ENCODE measurements at places on chromosomes 11 and 22.

GRCh38 chr22:46085828-46086576, 64.3 kb upstream of the PPARA start:
- no peak for DNase-seq

DNA sequence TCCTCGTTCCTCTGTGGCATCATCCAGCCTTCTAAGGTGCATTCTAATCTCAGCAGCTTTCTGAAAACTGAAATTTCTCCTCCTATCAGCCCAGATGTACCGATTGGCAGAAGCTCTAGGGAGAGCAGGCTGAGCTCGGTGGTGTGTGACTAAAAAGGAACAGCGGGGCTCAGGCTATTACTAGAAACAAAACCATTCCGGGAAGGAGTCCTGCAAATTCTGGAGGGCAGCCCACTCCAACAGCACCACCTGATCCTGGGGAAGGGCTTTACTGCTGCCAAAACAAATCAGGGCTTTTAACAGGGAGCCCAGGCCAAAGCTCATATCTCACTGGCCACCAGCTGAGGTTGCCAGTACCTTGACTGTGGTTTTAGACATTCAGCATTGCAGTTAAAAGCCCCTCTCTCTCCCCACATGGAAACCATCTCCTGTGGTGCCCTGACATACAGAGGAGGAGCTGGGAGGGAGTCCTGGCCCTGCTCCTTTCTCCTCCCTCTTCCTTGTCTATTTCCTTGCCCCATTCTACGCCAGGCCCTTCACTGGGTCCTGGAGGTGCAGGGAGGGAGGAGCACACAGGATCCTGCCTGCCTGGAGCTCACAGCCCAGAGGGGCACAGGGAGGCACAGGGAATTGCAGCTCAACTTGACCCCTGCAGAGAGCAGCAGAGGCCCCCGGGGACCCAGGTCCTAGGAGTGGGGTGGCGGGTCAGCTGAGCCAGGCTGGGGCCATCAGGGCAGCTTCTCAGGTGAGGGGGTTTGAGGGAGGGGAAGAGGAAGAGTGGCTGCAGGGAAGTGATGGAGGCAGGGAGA, 889 bp downstream of the PLAAT4 start:
- no peak for DNase-seq

DNA sequence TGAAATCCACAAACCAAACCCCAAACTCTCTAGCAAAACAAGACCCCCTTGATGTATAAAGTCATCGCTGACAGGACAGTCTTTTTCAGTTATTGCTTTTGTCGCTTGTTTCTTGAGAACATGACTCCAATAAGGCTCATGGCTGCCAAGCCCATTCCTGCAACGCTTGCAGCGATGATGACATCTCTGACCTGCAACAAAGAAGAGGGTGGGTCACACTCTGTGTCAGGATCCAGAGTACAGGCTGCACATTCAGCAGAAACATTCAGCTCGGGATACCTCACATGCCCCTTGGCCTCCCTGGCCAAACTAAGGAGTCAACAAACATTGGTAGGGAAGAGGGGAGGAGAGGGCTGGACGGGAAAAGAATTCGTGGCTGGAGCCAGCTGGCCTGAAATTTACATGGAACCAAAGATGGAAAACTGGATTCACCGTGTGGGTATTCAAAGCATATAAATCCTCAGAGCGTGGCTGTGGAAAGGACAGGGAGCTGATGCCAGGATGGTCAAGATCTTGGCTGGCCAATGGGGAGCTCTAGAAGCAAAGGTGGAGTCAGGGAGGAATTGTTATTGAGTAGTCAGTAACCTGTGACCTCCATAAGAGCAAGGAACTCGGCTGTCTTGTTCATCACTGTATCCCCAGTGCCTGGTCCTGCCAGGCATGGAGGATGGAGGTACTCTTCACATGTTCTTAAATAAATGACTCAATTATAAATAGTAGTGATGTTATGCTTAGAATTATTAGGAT, 11.8 kb upstream of the PLAAT2 start:
- DNase-seq: no peak

GRCh38 chr11:10096987-10097386, 197.0 kb downstream of the SBF2 start:
- no peak for DNase-seq

GRCh38 chr11:93532281-93532789, 10.9 kb downstream of the SMCO4 start:
- DNase-seq: no peak

DNA sequence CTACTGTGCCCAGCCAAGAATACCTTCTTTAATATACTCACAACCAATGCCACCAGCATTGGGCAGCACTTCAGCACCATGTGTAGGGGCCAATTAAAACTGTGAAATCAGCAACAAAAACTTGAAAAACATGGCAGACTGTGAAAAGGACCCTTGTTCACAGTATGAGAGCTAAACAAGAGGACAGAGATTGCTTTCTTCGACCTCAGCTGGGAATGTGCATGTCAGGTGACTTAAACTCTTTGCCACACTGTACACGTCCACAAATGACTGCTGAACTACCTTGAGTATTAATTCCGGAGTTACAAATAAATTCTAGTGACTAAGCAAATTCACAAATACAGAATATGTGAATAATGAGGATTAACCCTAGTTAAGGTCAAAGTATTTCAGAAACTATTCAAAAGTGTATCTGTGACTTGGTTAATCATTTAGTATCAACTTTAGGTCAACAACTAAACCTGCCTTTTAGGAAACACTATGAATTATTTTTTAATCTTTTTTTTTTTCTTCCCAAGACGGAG, 33.0 kb downstream of the DDX6 start:
- no peak for DNase-seq

GRCh38 chr11:10920875-10921274, 63.0 kb upstream of the ZBED5 start:
- no peak for DNase-seq

Measured in NCI-H1436 treated with DMSO at 0.1 percent for 48 hours (cell line).